ENCODE measurements at places on chromosomes 16 and 17. TPM values are rescaled to one million over a fixed set of nuclear protein-coding genes. Genes with fewer than 3 reads are reported as not detected.
A peak's percentile ranks its signal among the peaks of the same experiment; 100 is the strongest.

DNA sequence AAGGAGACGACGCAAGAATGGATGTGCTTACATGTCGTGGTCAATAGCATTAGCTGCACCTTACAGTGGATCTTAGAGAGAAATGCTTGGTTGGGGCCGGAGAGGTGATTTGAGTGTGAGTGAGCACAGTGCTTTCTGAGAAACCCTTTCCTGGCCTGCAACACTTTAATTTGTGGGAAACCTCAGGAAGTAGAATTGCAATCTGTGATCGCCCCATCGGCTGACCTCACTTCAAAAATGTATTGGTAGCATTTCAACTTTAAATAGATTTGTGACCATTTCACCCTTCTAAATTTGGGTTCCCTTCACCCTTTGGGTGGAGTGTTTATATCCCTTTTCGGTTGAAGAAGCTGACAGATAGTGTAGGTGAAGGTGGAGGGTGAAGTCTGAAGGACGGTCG, 13.2 kb downstream of the PRKCB start:
- H3K4me1 ChIP-seq: no peaks in the 10 kb centered on the region
- no peaks in the 10 kb centered on the region for H3K36me3 ChIP-seq
- no peak for DNase-seq
- H3K4me3 ChIP-seq: no peak overlapping the region
- no peaks in the 10 kb centered on the region for H3K27me3 ChIP-seq
- H3K27ac ChIP-seq: no peak overlapping the region

DNA sequence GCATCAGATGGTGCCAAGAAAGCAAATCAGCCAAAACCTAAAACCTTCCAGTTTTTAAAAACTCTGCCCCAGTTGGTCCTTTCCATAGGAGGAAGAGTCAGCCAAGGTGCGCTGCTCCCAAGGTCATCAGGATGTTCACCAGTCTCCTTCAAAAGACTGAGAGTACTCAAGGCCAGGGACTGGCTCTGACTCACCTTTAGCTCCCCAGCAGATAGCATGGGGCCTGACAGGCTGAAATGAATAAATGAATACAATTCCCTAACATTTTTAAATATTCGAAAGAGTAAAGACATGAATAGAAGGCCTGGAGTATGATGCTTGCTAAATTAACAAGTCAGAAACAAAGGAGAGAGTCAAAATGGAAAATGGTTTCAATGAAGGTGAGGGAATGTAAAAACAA, 19.2 kb downstream of the EFTUD2 start:
- no peaks in the 10 kb centered on the region for H3K27me3 ChIP-seq
- no peak overlapping the region for H3K4me3 ChIP-seq
- H3K27ac ChIP-seq: no peak overlapping the region
- peaks cover 99% of the 10 kb centered on the region for H3K36me3 ChIP-seq

The GCGR gene
- not detected for total RNA-seq

DNA sequence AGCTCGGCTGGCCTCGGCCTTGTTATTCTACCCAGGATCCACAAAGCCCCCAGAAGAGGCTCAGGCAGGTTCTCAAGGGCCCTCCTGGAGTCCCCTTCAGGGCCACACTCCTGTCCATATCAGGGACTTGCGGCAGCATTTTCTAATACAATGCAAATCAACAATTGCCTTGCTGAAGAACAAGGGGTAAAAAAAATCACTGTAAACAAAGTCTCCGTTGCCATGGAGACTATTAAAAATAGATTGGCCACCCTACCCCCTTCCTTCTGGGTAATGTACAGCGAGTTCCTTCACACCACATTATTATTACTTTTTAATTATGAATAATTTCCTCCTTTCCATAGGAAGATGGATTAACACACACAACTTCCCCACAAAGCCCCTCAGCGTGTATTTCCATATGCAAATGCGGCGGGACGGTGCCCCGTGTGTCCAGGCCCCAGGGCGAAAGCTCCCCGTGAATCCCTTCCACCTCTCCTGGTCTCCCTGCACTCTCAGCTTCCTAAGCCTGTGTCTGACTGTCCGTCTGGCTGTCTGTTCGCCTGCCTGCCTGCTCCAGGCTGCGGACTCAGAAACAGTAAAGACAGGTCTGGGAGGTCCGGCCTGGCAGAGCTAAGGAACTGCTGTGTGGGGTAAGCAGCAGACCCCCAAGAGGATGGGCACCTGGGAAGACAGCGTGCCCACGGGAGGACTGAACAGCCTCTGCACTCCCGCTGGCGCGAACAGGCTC, 196.6 kb downstream of the RBFOX3 start:
- no peaks in the 10 kb centered on the region for H3K27me3 ChIP-seq
- no peak overlapping the region for H3K27ac ChIP-seq
- H3K4me1 ChIP-seq: peaks cover 3% of the 10 kb centered on the region
- H3K4me3 ChIP-seq: no peak overlapping the region
- no peaks in the 10 kb centered on the region for H3K36me3 ChIP-seq

- no peaks in the 10 kb centered on the region for H3K4me1 ChIP-seq
- DNase-seq: no peak
- no peaks in the 10 kb centered on the region for H3K27me3 ChIP-seq
- H3K27ac ChIP-seq: no peak overlapping the region
- no peak overlapping the region for H3K4me3 ChIP-seq
These were observed 27.9 kb upstream of the AXIN2 start for GRCh38 chr17:65589321-65589720.

DNA sequence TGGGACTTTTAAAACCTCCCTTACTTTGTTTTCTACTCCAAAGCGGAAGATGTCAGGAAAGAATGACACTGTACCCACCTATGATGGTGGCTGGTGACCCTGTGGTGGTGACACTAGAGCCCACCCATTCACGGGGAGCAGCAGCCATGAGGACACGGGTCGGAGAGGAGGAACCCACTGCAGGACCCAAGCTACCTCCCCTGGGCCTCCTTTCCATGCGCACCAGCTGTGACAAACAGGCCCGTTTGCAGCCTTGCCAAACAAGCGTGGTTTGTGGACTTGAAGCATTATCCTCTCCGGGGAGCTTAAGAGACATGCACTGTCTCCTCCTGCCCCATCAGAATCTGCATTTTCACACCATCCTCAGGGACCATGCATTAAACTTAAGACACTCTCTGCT, 85.6 kb downstream of the ZFHX3 start:
- DNase-seq: no peak
- no peak overlapping the region for H3K27ac ChIP-seq
- H3K27me3 ChIP-seq: no peaks in the 10 kb centered on the region
- H3K36me3 ChIP-seq: peaks cover 10% of the 10 kb centered on the region
- no peaks in the 10 kb centered on the region for H3K4me1 ChIP-seq

DNA sequence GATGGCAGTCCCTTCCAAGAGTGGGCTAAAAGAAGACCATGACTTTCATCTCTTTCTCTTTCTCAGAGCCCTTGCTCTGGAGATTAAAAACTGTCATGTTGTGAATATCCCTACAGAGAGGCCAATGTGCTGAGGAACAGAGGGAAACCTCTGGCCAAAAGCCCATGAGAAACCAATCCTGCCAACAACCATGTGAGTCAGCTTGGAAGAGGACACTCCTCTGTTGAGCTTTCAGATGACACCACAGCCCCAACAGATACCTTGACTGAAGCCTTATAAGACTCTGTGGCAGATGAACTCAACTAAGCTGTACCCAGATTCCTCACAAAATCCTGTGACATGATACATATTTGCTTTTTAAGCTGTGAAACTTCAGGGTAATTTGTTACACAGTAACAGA, 19.6 kb downstream of the CPPED1 start:
- no peaks in the 10 kb centered on the region for H3K4me1 ChIP-seq
- peaks cover 51% of the 10 kb centered on the region for H3K36me3 ChIP-seq
- no peak for DNase-seq
- no peak overlapping the region for H3K27ac ChIP-seq
- no peak overlapping the region for H3K4me3 ChIP-seq
- H3K27me3 ChIP-seq: no peaks in the 10 kb centered on the region

GRCh38 chr16:19135896-19136438, 22.2 kb downstream of the ITPRIPL2 start:
- H3K4me1 ChIP-seq: peaks cover 100% of the 10 kb centered on the region
- DNase-seq: no peak
- H3K36me3 ChIP-seq: no peaks in the 10 kb centered on the region
- H3K27me3 ChIP-seq: no peaks in the 10 kb centered on the region

DNA sequence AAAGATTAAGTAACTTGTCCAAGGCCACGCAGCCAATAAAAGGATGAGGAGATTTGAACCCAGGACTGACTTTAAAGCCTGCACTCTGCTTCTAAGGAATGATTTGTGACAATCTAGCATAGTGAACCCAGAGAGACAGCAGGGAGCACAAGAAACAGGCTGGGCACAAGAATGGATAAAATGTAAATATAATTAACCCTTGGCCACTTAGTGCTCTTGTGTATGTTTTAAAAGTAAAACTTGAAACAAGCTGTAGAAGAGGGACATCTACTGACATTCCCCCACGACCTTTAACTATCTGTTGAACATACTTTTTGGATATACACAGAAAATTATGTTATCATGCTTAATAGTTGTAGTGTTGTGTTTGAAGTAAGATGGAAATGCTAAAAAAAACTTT, 141.9 kb upstream of the PMFBP1 start:
- DNase-seq: no peak
- no peaks in the 10 kb centered on the region for H3K36me3 ChIP-seq
- no peak overlapping the region for H3K27ac ChIP-seq
- no peaks in the 10 kb centered on the region for H3K4me1 ChIP-seq
- H3K4me3 ChIP-seq: no peak overlapping the region

GRCh38 chr17:27834571-27834970, 34.2 kb upstream of the NOS2 start:
- no peak for DNase-seq
- peaks cover 53% of the 10 kb centered on the region for H3K27me3 ChIP-seq
- H3K27ac ChIP-seq: no peak overlapping the region
- no peaks in the 10 kb centered on the region for H3K36me3 ChIP-seq
- no peaks in the 10 kb centered on the region for H3K4me1 ChIP-seq

DNA sequence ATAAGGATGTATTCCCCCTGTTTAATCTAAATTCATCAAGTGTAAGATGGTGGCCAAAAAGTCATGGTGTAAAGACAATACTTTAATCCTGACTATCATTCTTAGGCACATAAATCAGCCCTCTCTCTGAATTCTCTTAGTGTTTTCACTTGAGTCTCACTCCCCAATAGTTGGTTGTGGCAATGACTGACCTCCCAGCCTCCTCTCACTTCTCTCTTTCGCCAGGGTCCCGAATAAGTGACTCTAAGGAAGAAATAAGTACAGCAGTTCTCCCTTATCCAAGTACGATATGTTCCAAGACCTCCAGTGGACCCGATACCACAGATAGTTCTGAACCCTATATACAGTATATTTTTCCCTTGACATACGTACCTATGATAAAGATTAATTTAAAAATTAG, 335.3 kb downstream of the MAF start:
- no peak overlapping the region for H3K27ac ChIP-seq
- no peak overlapping the region for H3K4me3 ChIP-seq
- no peaks in the 10 kb centered on the region for H3K36me3 ChIP-seq
- peaks cover 13% of the 10 kb centered on the region for H3K4me1 ChIP-seq

- no peak overlapping the region for H3K27ac ChIP-seq
- H3K27me3 ChIP-seq: peaks cover 36% of the 10 kb centered on the region
- H3K4me3 ChIP-seq: no peak overlapping the region
- H3K36me3 ChIP-seq: no peaks in the 10 kb centered on the region
- peaks cover 12% of the 10 kb centered on the region for H3K4me1 ChIP-seq
These were observed 3.5 kb downstream of the SLC47A1 start for GRCh38 chr17:19537111-19537510.

The LITAF gene
- 13.7 TPM for total RNA-seq

- no peaks in the 10 kb centered on the region for H3K36me3 ChIP-seq
- H3K27ac ChIP-seq: no peak overlapping the region
- no peak for DNase-seq
- no peaks in the 10 kb centered on the region for H3K4me1 ChIP-seq
These were observed 457.2 kb upstream of the CDH11 start for GRCh38 chr16:65579050-65579449.

The LPO gene
- total RNA-seq: 2.5 TPM

- peaks cover 28% of the 10 kb centered on the region for H3K4me1 ChIP-seq
- H3K27ac ChIP-seq: peak overlapping the region; percentile 81
These were observed 418 bp downstream of the SOCS3 start for GRCh38 chr17:78359321-78359996.

The CBFA2T3 gene
- 2.1 TPM for total RNA-seq

GRCh38 chr17:42548070-42548837, 4.5 kb upstream of the HSD17B1 start:
- peaks cover 31% of the 10 kb centered on the region for H3K4me1 ChIP-seq
- H3K4me3 ChIP-seq: peak overlapping the region; percentile 28
- DNase-seq: no peak
- H3K27ac ChIP-seq: no peak overlapping the region
- H3K27me3 ChIP-seq: no peaks in the 10 kb centered on the region

DNA sequence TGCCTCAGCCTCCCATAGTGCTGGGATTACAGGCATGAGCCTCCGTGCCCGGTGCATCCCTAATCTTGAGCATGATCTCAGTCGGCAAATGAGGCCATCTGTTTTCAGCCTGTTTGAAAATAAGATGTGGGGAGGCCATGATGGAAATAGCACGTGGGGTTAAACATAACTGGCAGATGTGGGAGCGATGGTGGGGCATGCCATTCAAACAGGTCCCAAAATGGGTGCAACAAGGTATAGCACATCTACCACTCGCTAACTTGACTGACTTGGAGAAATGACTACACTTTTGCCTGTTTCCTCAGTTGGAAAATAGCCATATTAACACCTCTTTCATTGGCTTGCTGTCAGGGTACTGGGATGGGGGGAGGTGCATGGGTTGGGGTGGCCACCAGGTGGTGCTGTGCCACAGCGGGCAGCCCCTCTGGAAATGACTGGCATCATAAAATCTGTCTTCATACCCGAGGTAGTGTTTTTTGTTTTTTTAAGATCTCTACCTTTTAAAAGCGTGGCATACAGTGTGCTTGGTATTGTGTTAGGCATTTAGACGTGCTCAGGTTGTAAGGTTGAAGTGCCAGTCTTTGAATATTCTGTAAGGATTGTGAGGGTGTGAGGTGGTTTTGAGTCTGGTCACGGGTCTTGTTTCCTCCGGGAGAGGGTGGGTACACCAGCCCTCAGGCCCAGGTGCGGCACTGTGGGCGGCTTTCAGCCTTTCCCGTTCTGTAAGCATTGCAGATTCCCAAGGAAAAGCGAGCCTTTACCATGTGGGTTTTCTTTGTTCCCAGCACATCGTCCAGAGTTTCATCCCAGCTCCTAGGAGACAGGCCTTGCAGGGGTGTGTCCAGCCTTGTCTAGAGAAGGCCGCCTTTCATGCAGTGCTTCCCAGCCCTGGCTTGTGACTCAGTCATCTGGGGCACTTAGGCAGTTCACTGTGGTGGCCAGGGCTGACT, 2.9 kb upstream of the TTYH2 start:
- H3K27me3 ChIP-seq: no peaks in the 10 kb centered on the region
- peaks cover 48% of the 10 kb centered on the region for H3K36me3 ChIP-seq
- DNase-seq: no peak
- H3K4me3 ChIP-seq: no peak overlapping the region
- H3K4me1 ChIP-seq: peaks cover 36% of the 10 kb centered on the region

DNA sequence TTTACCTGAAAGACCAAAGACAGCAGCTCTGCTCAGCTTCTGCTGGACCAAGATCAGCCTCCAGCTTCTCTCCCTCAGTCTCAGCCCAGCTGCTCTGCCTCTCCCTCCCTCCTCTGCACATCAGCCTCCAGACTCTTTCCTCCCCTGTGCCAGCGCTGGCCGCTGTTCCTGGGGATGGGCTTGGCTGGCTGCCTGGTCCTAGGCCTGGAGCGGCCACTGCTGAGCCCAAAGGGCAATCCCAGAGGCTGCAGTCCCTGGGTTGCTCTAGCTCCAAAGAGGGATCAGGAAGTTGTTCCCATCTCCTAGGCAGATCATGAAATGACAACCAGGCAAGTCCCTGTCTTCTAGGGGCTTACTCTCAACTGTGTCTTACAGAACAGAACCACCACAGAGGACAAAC, 31.3 kb downstream of the DCUN1D3 start:
- H3K27me3 ChIP-seq: no peaks in the 10 kb centered on the region
- no peaks in the 10 kb centered on the region for H3K36me3 ChIP-seq
- peaks cover 73% of the 10 kb centered on the region for H3K4me1 ChIP-seq
- DNase-seq: no peak
- no peak overlapping the region for H3K27ac ChIP-seq

The PRR35 gene
- total RNA-seq: not detected
